ENCODE measurements at places on chromosomes 2 and 18.

DNA sequence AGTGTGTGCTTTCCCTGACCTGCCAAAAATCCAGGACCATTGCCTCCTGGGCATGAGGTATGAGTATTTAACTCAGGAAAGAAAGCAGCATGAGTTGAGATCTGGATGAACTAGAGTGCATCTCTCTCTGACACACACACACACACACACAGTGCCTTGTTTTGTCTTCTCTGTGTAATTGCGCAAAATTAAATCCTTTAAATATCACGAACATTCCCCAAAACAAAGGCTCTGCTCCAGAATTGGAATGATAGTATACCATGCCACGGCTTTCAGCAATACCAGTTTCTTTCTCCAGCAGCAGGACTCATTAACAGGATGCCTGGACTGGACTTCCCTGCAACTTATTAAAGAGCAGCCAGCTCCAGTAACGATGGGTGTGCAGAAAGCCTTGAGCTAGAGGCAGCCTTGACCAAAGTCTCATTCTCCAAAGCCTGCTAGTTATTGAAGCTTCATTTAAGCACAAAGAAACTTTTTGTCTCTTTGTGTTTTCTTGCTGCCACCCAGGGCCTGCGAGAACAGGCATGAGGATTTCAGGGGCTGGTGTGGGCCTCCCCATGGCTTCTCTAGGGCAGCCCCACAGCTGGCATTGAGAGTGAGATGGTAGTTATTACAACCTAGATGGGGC, 101.7 kb downstream of the NRP2 start:
- DNase-seq, result no peak

DNA sequence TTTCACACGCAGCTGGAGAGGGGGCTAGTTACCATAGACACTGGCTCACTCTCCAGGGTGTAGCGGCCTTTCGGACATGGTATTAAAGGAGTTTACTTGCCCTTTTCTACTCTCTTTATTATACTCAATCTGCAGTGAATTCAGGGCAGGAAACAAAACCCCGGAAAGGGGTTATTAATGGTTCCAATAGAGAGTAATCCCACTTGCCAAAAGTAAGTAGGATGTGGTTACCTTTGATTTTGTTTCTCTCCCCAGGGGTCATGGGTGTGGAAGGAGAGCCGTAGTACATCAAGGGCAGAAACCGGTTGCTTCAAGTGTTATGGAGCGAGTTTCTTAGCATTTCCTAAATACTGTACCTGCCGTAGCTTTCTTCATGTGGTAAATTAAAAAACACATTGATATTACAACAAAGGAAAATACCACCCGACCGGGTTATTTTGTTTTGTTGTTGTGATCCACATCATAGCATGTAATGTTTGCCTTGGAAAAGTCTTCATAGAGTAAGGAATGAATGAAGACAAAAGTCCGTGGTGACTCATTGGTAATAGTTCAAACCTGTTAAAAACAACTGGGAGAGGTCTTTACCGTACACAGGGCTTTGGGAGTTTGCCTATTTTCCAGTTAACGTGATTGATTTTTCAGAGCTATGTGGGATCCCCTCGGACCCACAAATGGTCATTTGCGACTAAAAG, 71.5 kb downstream of the SLC4A3 start:
- no peak for DNase-seq

DNA sequence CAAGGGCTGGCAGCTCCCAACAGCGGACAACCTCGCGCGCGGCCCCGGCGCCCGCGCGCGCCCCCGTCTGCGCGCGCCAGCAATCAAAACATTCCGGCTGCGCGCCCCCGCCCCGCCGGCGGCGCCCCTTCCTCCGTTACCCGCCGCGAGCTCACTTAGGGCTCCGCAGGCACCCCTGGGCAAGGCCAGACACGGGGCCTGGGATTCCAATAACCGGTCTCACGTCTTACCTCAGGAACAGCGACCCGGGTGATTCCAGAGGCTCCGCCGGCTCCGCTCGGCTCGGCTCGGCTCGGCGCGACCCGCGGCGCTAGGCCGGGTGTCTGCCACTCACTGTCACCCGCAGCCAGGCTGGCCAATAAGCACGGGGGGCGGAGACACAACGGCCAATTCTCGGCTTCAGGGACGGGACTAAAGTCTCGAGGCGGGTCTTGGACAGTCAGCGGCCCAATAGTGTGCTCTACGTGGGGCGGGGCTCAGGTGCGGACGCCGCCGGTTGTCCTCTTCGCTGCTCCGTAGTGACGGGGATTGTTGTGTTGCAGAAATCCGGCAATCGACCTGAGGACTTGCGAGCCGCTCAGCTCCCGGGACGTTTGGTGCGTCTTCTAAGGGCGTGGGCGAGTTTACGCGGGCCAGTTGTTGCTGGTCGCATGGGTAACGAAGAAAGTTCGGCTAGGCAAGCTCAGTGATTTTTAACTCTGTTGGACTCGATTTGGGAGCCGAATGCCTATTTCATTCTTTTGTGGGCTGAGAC, at the start of the genes ANKZF1 and ATG9A:
TSS of gene ANKZF1 (plus strand) at position 502 of the 754 bp plus-strand sequence. CDS start 452 bp downstream, outside the sequence.
TSS of gene ATG9A (minus strand) at position 332 of the 754 bp plus-strand sequence. CDS start 1,612 bp downstream, outside the sequence.
- DNase-seq, result peak; percentile 97

DNA sequence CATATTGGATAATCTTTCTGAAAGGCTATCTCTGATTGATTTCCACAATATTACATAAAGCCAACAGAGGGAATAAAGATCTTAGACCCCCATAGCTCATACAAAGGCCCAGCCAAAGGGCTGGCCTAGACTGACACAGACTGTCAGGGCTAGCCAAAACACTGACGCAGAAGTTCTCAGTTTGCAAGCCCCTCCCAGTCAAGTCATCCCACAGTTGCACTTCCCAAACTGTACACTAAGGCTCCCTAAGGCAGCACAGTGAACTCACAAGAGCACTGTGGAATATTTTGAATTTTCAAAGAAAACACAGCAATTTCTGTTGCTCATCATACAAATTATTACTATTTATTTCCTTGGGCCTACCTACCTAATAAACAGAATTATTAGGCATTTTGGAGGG, 244.9 kb downstream of the SP3 start:
- DNase-seq, result no peak

DNA sequence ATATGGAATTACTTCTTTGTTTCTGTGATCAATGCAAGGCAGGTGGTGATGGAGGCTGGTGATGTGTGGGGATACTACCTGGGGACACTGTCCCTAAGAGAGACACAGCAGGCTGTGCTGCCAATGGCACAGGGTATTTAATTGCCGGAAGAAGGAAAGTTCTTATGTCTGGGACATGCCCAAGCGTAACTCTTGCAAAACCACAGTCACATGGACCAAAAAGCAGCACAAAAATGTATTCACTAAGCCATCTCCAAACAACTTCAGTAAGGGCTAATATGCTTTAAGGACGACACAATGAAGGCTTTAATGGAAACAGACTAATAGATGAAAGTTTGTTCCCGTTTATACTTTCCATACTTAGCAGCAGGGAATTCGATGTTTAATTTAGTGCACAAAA, 49.7 kb upstream of the AP1S3 start:
- DNase-seq, result no peak

DNA sequence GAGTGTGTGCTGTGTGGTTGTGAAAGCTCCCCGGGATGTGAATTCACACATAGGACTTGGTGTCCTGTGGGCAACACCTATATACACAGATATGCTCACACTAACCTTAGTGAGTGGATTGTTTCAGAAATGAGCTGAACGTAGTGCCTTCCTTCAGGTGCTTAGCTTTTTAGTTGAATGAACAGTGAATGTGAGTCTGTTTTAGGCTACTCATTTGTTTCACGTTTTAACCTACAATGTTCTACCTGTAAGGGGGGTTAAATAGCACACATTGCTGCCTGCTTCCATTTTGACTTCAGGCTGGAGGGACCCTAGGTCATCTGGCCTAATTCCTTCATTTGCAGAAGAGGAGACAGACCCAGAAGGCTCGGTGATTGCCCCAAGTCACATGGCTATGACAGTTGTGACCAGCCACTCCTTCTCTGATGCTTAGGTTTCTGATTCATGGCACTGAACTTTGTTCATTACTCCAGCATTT, 1.0 kb downstream of the PLEK start:
- DNase-seq, result no peak

DNA sequence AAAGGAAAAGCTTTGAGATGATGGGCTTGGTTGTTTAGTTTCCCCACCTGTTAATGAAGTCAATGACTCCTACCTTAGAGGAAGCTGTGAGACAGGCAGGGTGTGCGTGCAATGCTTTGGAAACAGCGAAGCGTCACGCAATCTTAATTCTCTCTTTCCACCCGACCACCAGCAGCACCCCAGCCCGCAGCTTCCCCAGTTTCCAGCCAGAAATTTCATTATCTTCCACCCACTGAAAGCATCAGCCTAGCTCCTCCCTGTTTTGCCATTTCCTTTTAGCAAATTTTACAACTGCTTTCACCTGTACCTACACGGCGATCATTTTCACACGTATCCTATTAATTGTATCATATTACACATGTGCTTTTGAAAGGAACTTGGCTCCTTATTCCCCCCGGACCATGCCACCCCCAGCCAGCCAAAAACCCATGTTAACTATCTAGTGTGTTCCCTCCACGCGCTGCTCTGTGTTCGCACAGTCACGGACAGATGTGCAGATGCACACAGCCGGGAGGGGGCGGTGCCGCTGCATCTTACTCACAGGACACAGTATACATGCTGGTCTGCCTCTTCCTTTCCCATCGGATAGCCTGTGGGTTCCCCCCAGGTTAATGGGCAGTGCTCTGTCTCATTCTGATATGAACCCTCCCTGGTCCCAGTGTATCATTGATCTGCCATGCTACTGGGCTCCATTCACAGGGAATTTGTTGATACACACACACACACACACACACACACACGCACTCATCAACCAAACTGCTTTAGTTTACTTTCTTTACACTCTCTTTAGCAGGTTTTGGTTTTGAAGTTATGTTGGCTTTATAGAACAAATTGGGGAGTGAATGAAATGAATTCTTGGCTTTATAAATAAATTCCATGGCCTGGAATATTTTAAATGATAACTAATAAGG, 22.4 kb downstream of the CYP27C1 start:
- DNase-seq, result peak; percentile 57

DNA sequence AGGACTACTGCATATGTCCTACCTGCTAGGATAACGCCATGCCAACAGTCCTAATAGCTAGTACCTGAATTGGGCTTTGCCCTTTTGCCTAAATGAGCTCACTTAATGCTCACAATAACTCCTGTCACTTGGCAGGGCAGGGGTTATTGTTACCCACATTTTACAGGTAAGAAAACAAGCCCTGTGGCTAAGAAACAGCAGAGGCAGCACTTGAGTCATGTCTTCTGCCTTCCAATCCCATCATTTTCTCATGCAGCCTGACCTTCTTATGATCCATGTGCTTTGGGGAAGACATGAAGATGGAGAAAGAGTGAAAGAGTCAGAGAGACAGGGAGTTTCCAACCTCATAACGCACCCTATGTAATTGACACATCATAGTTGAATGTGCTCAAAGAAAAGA, 33.6 kb upstream of the LPIN1 start:
- DNase-seq, result no peak

- no peak for DNase-seq
These were observed 129.6 kb upstream of the DNAJC10 start for GRCh38 chr2:182586426-182586825.

DNA sequence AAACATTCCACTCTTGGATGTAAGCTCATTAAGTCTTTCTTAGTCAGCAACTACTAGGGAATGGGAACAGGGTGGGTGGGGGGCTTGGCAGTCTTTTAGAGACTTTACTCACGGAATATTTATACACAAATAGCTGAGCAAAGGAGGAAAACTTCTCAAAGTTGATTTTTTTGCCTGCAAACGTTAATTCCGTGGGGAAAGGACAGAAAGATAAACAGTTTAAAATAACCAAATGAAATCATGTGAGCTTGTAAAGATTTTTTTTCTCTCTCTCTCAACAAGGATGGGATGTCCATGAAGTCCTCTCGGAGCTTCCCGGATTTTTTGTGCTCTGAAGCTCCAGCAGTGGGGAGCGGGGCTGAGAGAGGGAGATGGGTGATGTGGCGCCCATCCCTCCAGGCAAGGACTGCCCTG, 32.2 kb upstream of the MAT2A start:
- DNase-seq, result no peak

- no peak for DNase-seq
These were observed 28.8 kb downstream of the APCDD1 start for GRCh38 chr18:10482985-10483949.

GRCh38 chr18:74841248-74841647, 243.6 kb downstream of the ZNF407 start:
- no peak for DNase-seq

DNA sequence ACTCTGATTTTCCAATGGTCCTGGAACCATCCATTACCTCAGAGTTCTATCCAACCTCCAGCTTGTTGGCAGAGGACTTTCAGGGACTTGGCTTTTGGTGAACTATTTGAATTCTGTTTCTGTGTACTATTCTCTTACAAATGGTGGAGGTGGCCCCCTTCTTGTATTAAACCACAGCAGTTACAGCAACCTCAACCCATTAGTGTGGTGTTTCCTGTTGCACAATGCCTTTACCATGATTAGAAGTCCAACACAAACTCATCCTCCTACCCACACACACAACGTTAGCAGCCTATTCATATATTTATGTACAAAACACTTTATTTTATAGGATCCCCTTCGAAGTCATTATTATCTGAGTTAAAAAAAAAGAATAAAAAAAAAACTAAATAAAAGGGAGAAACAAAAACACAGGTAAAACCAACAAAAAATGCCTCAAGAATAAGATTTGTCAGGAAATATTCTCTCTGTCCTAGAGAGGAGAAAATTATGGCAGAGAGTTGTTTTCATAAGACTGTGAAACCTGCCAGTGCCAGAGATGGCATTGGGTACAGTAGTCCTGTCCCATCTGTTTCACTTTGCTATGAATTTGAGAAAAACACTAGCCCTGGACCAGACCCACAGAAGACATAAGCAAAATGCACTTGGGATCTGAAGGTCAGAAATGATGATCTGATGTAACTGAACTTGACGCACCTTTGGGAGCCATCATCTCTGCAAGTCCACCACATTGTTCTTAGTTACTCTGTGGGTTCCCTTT, 1896.0 kb upstream of the PIK3C3 start:
- no peak for DNase-seq

- DNase-seq, result no peak
These were observed 243.5 kb downstream of the CDH7 start for GRCh38 chr18:65994302-65994701.

- DNase-seq, result peak; percentile 27
These were observed 1548.4 kb upstream of the TMEFF2 start for GRCh38 chr2:193743089-193743488.

DNA sequence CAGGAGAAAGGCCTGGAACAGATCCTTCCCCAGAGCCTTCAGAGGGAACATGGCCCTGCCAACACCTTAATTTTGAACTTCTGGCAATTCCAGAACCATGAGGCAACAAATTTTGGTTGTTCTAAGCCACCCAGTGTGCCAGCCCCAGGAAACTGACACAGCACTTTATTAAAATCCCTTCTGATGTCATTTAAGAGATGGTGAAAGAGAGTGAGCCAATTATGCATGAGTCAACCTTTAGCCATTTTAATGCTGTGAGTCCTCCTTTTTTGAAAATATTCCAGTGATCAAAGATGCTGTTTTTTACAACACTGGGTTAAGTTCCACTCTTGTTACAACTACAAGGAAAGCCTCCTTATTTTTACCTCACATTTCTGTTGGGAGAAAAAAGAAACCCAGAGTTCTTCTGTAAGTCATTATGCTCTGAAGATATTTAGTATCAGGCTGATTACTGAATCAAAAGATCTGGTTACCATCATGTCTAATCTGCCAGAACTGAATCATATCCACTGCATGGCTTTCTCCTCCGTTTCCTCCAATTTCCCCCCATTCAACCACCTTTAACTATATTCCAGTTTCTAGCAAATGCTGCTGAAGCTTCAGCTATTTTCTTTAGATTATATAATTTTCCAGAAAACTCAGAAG, 235.4 kb downstream of the TXNL1 start:
- no peak for DNase-seq
